ENCODE measurements at places on chromosomes 7 and 10.

GRCh38 chr10:89258881-89259280 lies 7.3 kb upstream of the LIPA start:
- DNase-seq, result no peak

DNA sequence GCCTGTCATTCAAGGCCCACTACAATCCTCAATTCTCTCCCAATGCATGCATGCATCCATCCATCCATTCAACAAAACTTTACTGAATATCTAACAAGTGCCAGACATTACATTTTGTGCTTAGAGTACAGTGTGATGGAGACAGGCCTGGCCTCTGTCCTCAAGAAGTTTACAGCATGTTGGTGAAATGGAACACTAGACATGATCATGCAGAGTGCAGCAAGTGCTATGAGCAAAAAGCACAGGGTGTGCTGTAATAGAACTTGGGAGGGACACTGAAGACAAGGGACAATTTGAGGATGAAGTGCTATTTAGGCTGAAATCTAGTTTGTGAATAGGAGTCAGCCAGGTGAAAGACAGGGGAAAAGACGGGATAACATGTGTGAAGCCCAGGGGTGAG lies 347.8 kb downstream of the PTEN start:
- no peak for DNase-seq

DNA sequence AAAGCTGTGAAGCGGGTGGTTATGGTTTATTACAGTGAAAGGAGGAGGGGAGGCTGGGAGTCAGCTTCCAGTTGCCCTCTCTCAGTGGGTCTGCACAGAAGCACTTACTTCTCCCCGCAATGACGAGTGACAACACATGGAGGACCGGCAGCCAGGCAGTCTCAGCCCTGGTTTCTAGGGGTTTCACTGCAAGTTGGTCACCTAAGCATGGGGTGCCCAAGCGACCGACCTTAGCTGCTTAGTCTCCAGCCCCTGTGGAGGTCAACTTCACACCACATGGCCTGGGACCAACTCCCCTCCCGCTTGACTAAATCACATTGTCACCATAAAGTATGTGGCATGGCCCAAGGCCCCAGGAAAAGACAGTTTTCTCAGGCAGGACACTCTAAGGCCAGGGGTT lies 99.9 kb upstream of the ZNF32 start:
- no peak for DNase-seq

GRCh38 chr7:118615-119391 lies 73.6 kb upstream of the FAM20C start:
- DNase-seq, result no peak
